ENCODE measurements at places on chromosomes 2 and 18.

DNA sequence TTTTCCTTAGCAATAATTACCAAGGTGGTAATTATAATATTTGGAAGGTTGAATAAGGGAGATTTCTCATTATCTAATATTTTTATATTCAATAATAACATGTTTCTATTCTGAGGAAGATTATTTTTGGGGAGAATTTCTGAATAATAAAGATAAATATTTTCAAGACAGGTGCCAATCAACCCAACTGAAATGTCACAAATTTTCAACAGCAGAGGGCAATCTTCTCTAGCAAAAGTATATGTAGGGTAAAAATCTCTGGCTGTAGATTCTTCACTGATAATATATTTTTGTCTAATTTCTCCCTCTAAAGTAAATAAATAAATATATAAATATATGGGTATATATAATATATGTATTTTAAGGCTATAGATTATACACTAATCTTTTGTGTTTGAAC is 1187.2 kb upstream of the CRIM1 start:
- DNase-seq, result no peak

- no peak for DNase-seq
Observed at GRCh38 chr2:151119374-151119773, 142.3 kb downstream of the RBM43 start.

DNA sequence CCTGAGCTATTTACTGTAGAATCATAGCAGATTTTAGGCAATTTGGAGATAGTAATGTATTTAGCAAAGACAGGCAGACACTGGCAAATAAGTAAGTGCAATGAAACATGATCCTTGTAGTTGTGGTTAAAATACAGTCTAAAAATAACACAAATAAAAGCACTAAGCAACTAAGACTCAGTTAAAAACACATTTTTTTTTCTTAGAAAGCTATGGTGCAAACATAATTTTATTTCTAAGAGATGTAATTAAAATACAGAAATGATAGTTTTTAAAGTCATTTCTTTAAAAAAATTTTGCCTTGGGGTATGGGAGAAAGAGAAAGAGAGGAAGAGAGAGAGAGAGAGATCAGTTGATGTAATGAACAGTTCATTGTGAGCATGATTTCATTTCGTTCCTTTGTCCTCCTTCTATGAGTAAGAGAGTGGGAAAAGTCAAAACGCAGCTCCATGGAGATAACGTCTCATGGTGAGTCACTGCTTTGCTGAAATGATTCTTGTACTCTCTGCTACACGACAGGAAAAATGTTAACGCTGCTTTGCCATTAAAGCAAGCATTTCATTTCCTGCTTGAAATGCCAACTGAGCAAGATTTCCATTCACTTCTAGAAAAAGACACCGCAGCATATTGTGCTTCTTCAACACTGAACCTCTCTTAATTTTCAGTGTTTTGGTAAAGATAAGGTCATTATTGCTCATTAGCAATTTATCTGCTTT is 61.3 kb upstream of the PGAP1 start:
- peak; percentile 93 for DNase-seq

DNA sequence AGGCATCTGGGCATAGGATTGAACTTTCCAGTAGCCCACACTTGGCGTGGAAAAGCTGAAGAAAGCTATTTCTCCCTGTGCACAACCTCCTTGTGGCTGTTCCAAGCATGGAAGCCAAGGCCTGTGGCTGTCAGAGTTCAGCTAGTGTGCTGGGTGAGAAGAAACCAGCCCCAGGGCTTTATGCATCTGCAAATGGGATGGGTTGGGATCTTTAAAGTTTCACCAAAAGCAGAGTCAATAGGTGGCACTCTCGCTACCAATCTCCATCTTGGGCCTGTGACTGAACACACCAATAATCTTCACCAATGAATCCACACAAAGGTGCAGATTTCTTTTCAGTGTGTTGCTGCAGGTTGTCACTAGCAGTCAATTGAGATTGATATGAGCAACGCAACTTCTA is 542.8 kb downstream of the NRXN1 start:
- no peak for DNase-seq

GRCh38 chr2:2506536-2506935 is 175.5 kb upstream of the MYT1L start:
- DNase-seq, result no peak

DNA sequence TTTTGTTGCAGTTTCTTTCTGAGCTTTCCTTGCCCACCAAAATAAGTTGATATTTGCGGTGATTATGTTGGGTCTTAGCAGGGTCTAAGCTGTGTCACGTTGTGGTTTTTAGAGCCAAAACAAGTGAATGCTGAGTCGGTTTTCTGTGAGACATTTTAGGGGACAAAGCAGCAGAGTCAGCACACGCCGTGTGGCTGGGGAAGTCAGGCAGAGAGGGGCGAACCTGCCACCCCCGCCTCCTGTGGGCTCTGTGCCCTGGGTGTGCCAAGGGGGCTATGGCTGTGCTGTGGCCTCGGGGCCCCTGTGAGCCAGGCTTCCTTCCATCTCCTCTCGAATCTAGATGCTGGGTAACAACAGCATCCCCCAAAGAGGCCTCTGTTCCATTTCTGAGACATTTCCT is 30.8 kb upstream of the TMEM87B start:
- DNase-seq, result no peak

- peak; percentile 52 for DNase-seq
Observed at GRCh38 chr2:166106431-166107015, 21.3 kb downstream of the SCN1A start.

DNA sequence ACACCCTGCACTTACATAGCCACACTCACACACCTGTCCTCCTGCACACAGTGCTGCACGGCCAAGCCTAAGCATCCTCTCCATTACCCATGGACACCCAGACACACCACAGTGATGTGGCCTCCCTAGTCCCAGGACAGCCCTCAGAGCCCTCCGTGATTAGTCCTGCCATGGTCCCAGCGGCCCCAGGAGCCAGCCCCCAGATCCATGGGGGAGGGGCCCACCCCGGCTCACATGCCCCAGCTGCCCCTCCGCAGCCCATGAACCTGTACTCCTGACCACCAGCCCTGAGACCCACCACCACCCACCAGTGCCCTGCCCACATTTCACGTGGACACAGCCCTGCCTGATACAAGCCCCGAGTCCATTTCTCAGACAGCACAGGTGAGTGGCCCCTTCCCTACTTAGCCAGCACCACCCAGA is 8.1 kb upstream of the DUSP2 start:
- DNase-seq, result no peak

- no peak for DNase-seq
Observed at GRCh38 chr2:128868686-128869551, 550.3 kb upstream of the HS6ST1 start.

All from inflammatory macrophage treated with lipopolysaccharide for 1 hour (primary cell).